ENCODE measurements at places on chromosomes 3 and 15. TPM values are rescaled to one million over a fixed set of nuclear protein-coding genes. Genes with fewer than 3 reads are reported as not detected.
A peak's percentile ranks its signal among the peaks of the same experiment; 100 is the strongest.

Gene KLHL6
- total RNA-seq = not detected

Gene SEMA7A
- 7.9 TPM for total RNA-seq

Gene FAM3D
- total RNA-seq = not detected

Gene NEIL1
- total RNA-seq = 3.5 TPM

Gene ADAMTSL3
- 2.0 TPM for total RNA-seq

Gene FYTTD1
- total RNA-seq = 40.2 TPM

Gene SNX33
- 35.2 TPM for total RNA-seq

Gene CACNA2D2
- total RNA-seq = not detected

Gene PLS1
- 0.99 TPM for total RNA-seq

Gene TMEM89
- total RNA-seq = not detected

Gene CCR8
- total RNA-seq = not detected

Gene BFSP2
- total RNA-seq = not detected

Gene CD80
- total RNA-seq = not detected

Gene CASR
- not detected for total RNA-seq

Gene LRRK1
- total RNA-seq = 18.0 TPM

Gene NEK10
- total RNA-seq = 27.1 TPM

- peak; percentile 22 for DNase-seq
These were observed 3.4 kb downstream of the ATP2C1 start for GRCh38 chr3:130897316-130897715.

- DNase-seq = peak; percentile 81
These were observed 81.3 kb upstream of the ZBED2 start for GRCh38 chr3:111676211-111677006.

DNA sequence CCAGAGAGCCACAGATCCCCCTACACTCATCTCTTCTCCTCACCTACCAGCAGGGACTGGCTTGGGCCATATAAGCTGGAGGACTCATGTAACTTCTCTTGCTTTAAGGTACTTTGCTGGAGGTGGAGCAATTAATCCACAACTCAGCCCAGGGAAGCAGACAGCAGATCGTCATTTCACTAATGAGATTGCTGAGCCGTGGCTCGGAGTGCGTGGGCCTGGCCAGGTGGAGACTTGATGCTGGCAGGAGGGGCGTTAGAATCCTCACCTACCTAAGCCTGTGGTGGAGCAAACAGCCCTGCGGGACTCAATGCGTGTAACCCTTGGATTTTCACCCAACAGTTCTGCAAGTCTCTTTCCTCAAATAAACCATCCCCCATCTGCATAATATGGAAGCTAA is 253.2 kb downstream of the RORA start:
- no peak for DNase-seq

DNA sequence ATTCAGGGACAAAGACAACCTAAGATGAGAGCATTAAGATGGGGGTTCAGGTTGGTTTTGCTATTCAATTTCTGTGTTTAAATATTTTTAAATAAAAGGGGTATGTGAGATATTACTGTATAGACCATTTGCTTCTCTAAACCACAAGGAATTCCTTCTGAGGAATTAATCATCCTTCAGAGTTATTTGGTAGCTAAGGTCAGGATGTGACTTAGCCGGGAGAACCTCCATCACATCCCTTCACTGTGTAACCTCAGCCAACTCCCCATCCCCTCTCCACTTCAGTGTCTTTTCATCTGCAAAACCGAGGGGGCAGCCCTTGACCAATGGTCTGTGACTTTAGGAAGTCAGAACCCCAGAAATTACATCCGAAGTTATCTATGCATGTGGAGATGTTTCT is 48.7 kb upstream of the SKOR1 start:
- no peak for DNase-seq

DNA sequence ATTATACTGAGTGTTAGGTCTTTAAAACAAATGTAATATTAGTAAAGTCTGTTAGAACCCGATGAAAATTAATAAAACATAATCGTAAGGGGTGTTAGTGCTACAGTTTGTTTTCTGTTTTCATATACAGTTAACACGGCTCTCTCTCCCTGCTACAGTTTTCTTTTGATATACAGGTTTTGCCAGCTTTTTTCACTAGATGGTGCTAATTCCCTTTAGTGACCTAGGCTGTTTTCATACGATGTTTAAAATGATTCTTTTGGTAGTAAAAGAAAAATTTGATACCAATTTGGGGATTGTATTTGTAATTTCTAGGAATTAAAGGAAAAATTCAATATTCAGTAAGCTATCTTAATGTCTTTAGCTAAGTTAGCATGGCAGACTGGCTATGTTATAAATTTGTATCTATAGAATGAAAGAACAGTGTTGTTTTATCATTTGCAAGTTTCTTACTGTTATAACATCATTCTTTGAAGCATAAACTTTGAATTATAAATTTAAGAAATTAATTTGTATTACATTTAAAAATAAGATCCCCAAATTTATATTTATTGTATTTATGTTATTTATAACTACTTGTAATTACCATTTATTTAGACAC is 11.5 kb downstream of the APH1B start:
- peak; percentile 84 for DNase-seq

DNA sequence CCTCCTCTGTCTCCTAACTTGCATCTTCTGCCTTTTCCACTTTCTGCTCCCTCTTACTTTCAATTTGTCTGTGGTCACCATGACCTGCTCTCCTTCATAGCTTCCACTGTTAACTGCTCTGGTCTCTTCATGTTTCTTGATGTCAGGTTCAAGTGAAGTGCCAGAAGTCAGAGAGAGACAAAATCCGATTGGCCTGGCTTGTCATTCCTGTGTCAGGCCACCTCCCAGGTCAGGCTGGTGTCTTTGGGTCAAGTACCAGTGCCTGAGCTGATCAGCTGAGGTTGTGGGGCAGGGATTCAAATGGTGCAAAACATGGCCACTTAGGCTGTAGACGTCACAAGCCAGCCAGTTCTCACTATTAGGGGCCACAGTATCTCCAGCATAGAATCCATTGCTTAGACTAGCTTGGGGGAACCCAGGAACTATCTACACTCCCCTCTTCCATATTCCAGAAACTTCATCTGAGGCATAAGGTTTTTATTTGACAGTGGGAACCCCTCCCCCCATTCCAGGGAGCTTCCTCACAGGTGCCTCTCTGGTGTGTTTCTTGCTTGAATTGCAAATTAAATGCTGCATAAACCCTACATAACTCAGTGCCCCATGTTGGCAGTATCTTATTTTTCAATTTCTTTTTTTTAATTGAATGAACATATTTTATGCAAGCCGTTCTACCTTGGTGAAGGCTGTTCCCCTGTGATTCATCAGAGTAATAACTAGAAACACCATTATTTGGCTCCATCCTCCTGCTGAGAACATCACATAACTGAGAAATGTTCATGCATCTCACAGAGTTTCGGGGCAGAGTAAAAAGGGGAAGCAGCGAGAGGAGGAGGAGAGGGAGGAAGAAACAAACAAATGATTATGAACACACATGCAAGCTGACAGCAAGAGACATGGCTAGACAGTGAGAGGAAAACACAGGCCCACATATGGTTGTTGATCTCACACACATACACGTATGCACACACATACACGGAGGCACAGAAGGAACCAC is 175.8 kb downstream of the TLE3 start:
- no peak for DNase-seq

- no peak for DNase-seq
These were observed 207.7 kb downstream of the RAP2B start for GRCh38 chr3:153369561-153370374.

DNA sequence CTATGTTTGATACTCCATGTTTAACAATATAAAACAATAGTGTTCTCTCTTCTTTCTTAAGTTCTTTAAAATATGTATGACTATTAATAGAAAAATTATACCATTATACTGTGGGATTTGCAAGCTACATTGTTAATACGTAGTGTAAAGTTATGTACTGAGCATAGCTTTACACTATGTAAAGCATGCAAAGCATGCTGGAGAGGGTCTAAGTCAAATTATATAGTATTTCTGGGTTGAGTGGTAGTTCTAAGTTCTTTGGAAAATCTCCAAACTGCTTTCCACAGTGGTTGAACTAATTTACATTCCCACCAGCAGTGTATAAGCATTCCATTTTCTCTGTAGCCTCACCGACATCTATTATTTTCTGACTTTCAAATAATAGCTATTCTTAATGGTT is 253.0 kb downstream of the RAP2B start:
- no peak for DNase-seq

- DNase-seq = no peak
These were observed 362.0 kb upstream of the TMCO5A start for GRCh38 chr15:37572401-37572800.

DNA sequence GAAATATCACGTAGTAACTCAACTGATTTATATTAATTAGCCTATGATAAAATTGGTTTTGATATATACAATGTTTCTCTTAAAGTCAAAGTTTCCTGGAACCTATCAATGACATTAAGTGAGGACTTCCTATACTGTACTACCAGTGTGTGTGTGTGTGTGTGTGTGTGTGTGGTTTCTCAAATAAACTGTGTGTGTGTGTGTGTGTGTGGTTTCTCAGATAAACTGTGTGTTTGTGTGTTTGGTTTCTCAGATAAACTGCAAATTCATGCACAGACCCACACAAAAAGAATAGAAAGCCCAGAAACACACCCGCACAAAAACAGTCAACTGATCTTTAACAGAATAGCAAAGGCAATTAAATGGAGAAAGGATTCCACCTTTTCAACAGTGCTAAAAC is 14.5 kb upstream of the WDR5B start:
- no peak for DNase-seq

DNA sequence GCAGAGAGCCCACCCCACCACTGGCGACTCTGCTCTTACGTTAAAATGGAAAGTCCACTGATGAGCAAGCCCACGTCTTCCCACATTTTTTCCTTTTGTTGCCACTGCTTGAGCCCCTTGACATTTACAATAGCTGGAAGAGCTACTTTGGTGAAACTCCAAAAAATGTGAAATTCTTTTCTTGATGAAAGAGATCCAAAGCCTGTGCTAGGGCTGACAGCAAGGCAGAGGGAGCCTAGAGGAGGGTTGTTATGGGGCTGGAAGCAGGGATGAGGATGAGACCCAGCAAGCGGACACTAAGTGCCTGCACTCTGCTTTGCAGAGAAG is 97.1 kb downstream of the CEMIP start:
- DNase-seq = no peak

DNA sequence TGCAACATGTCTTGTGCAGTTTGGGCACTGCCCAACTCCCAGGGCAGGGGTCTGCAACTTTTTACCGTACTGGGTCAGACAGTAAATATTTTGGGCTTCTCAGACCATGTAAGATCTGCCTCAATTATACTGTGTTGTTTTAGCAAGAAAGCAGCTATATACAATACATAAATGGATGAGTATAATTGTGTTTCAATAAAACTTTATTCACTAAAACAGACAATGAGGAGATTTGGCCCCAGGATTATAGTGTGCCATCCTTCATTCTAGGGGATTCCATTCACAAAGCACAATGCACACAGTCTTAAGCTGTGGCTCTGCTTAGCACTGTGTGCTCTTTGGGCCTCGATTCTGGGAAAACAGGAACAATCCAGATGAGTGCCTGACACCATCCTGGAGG is 354.4 kb upstream of the PROK2 start:
- no peak for DNase-seq

DNA sequence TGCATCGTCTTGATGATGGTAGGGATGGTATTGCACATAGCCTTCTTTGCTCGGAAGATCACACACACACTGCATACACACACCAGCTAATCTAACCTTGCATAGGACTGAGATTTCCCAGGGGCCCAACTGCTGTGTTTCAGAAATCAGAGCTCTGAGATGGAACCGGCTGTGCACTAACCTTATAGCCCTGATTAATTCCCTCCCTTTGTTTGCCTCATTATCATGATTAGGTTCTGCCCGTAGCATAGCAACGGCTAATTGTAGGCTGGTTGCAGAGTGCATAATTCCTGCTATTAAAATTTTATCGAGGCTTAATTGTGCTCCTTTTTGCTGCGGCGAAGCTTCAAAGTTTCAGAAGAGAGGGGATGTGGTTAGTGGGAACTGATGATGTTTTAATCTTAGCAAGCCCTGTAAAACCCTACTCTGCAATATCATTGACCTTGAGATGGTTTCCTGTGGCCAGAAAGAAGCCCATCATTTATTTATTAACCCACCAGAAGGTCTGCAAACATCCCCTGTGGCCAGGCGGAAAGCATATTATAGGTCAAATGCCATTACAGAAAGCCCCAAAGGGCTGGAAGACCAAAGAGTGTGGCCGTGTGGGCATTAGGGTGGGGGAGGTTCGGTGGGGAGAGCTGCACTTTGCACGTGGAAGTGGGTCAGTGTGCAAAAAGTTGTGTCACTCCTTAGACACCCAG is 56.2 kb upstream of the GLCE start:
- no peak for DNase-seq

- no peak for DNase-seq
These were observed 76.9 kb downstream of the UBP1 start for GRCh38 chr3:33363113-33363800.

DNA sequence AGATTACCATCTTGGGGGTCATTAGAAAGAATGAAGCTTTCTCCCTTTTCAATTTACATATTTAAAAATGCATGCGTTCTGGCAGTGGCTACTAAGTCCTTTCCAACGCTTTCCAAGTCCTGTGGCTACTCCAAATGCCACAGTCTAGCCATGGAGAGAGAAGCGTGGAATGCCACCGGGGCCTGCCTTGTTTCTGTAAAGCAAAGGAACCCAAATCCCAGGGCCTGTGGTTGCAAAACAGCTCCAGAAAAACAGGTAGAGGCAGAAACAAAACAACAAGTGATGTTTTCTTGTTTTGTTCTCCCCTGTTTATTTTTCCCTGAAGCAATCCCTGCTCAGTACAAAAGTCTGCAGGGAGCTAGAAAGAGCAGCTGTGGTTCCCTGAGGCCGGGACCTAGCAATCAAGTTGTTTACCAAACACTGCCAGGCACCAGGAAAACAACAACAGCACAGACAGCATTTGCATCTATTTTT is 85.5 kb downstream of the FOXP1 start:
- DNase-seq = no peak

- DNase-seq = no peak
These were observed 58.5 kb downstream of the APBA2 start for GRCh38 chr15:28944286-28944685.

GRCh38 chr3:194422188-194422587 is 23.1 kb upstream of the GP5 start:
- no peak for DNase-seq

GRCh38 chr3:157023226-157023625 is 136.7 kb downstream of the CCNL1 start:
- DNase-seq = peak; percentile 7

DNA sequence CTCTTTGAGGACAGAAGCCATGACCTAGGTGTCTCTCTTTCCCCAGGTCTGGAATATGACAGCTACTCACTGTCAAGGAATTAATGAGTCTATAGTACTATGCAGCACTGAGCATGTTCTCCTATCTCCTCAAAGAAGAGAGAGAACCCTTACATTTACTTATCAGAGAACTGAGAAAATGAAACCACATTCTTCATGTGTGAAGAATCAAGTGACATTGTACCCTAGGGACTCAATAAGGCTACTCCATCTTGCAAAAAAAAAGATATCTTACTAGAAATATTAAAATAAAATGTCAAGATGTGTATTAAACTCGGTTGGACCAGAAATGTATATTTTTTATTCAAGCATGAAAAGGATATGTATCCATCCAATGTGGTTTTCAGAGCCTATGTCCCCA is 133.2 kb upstream of the COL8A1 start:
- peak; percentile 26 for DNase-seq

GRCh38 chr3:5078151-5078550 is 43.9 kb upstream of the ARL8B start:
- DNase-seq = peak; percentile 32

- DNase-seq = peak; percentile 17
These were observed 32.5 kb upstream of the ZNF445 start for GRCh38 chr3:44510000-44510368.

GRCh38 chr15:41928637-41929620 is 35.1 kb upstream of the SPTBN5 start:
- peak; percentile 17 for DNase-seq

GRCh38 chr3:182486463-182486862 is 306.8 kb upstream of the ATP11B start:
- DNase-seq = no peak

- peak; percentile 22 for DNase-seq
These were observed 267.7 kb downstream of the ZBTB20 start for GRCh38 chr3:114879059-114880031.
